ENCODE measurements at places on chromosomes 1 and 21. TPM values are rescaled to one million over a fixed set of nuclear protein-coding genes. Genes with fewer than 3 reads are reported as not detected.

GRCh38 chr1:36238433-36238832 is 14.2 kb downstream of the THRAP3 start:
- no peak for DNase-seq

The LPAR3 gene
- 26.8 TPM for total RNA-seq

The C1orf185 gene
- total RNA-seq, result not detected

The MXRA8 gene
- total RNA-seq, result 6.7 TPM

DNA sequence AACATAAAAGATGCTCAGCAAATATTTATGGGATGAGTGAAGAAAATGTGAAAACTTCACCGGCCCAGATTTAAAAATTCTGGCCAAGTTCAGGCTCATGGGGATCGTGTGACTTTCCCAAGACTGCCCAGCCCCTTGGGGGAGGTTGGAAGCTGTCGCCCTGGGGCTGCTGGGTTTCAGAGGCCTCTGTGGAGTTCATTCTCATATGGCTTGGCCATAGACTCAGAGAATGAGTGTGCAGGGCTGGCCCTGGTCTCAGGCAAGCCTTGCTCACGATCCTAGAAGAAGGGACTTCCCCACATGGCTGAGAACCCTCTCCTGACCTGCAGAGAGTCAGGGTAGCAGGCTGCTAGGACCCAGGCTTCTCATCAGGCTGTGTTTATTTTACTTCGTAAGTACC is 24.6 kb downstream of the PADI2 start:
- no peak for DNase-seq

GRCh38 chr1:91637539-91637994 is 136.9 kb downstream of the CDC7 start:
- no peak for DNase-seq

The RAB42 gene
- 10.1 TPM for total RNA-seq

GRCh38 chr1:114062477-114063099 is 83.3 kb downstream of the OLFML3 start:
- DNase-seq, result no peak

The YARS1 gene
- 154 TPM for total RNA-seq

The DIO1 gene
- not detected for total RNA-seq

DNA sequence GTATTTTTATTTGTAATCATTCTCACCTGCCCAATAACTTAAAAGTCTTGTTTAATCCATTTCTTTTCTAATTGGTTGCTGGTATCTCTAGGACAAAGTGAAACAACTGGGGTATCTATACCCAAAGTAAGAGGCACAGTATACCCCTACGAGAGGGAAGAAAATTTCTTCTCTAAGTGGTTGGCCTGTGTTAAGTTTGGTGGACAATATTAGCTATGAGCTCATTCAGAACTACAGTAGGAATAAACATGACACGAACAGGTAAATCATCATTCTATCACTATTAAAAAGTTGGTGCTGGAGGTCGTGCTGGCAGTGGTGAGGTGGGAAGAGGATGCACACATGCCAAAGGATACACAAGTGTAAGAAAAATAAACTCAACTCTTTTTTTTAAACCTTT is 99.6 kb downstream of the ZNF644 start:
- DNase-seq, result no peak

DNA sequence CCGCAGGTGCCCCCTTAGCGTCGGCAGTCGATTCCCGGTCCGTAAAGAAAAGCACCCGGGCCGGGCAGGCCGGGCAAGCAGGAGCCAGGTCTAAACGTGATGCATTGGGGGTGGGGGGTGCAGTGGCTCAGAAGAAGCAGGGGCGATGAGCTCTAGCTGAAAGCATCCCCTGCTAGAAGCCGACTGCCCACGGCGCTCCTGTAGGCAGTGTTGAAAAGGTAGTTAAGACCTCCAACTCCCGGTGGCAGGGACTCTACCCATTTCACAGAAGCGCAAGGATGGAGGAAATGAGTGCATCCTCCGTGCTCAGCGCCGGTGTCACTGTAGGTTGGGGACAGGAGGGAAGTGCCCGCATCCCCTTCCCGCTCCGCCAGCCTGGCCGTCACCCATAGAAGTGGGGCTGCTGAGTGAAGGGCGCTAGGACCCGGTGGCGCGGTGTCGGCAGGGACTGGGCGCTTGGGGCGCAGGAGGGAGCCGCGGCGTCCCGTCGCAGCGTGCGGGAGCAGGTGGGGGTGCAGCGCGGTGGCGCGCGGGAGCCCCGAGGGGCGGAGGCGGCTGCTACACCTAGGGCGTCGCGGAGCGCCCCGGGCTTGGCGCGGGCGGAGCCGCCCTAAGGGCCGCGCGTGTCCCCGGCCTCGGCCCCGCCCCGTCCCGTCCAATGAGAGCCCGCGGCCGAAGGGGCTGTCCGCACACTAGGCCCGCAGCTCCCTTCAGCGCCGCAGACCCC is at the start of gene WNT2B:
WNT2B (plus strand) TSS at position 688 of the 727 bp plus-strand sequence. CDS start 298 bp downstream, outside the sequence.
- DNase-seq, result peak; percentile 76

DNA sequence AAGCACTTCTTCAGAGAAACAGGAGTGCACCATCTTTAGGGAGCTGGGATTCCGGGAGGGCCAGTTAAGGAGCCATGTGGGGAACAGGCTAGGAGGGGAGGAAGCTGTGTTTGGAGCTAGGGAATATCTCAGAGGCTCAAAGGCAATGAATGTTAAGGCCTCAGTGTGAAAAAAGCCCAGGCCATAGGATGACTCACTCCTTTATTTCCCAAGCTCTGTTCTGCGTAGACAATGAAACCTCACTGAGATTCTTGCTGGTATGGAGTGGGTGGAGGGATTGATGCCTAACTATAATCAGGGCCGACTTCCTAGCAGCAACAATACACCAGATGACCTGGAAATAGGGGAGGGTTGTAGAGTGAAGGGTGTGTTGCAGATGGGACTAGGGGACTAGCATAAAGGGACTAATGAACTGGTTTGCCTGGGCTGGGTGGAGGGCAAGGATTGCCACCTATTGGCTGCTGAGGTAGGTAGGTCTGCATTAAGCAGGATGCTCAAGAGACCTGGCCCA is 2.1 kb downstream of the GNAT2 start:
- no peak for DNase-seq

The SPATA46 gene
- total RNA-seq, result not detected

DNA sequence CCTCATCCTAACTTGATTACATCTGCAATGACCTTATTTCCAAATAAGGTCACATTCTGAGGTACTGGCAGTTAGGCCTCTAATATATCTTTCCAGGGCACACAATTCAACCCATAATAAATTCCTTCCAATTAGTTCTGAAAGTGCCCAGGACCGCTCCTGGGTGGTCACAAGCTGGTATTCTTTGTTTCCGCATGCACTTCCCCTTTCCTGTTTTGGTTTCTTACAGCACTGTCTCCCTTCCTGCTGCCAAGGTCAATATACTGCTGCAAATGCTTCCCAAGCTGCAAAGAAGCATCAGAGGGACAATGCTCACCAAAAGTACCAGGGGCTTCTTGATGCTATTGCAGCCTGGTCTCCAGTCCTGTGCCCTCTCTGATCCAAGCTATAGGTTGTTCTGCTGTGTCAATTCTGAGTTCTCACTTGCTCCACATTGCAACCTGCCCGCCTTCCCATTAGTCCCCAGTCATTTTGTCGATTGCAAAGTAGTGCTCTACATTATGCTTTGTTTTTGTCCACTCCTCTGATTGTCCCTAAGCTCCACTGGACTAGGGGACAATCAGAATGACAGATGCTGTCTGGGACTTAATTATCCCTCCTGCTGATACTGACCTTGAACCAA is 13.9 kb upstream of the XPR1 start:
- DNase-seq, result no peak

The SPRR3 gene
- total RNA-seq, result not detected

The LCE1E gene
- total RNA-seq, result not detected

- DNase-seq, result no peak
These were observed 3.4 kb downstream of the ZNF496 start for GRCh38 chr1:247328311-247328710.

DNA sequence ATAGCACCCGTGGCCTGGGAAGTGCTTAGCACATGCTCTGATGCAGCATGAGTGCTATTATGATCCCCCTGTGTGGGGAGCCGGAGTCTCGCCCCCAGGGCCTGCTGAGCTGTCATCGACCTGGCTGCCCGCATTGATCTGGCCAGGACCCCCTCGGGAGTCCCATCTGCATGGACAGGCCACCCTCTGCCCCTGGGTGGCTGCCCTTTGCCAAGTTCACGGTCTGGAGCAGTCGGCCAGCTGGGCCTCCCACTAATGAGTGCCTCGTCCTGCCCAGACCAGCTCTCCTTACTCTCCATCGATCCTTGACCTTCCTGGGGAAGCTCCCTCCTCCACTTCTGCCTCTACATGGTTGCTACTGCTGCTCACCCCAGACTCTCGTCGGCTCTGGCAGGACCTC is 121.8 kb upstream of the RUNX3 start:
- no peak for DNase-seq

DNA sequence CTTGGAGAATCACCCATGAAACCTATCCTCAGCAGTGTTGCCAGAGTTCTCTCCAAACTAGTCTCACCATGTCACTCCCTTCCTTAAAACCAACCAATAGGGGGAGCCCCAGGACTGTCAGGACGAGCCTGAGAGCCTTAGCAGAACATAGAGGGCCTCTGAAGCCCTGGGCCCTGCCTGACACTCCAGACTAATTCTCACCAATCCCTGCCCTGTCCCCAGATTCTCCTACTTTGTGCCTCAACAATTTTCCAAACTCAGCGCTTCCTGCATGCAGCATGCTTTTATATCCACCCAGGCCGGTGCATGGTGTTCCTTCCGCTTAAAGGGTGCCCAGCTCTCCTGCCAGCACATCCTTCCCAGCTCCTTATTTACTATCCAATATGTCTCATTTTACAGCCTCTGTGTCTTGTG is 42.7 kb downstream of the HSD3B1 start:
- DNase-seq, result peak; percentile 70

DNA sequence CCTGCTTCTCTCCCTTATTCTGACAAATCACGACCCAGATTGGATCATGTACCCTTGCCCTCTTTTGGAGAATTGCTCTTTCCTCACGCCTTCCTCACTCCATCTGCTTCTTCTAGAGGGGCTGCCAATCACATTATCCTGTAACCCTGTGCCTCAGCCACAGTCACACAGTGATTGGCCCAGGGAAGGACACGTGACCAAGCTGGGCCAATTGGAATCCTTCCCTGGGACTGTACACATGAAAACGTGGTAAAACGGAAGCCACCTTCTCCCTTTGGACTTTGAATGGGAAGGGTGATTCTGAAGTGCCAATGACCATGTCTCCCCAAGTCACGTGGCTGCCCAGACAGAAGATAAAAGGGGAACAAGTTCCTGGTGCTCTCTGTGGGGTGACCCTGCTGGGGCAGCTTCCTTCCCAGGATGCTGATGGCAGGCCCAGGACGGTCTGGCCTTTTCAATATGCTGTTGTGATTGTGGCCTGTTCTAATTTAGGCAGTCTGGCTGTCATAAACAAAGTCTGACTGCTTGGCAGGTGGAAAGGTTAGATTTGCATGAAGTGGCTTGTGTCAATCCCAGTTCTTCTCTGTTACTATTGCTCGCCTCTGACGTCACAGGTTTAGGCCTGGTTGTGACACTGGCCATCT is 92.9 kb downstream of the UBIAD1 start:
- DNase-seq, result no peak

DNA sequence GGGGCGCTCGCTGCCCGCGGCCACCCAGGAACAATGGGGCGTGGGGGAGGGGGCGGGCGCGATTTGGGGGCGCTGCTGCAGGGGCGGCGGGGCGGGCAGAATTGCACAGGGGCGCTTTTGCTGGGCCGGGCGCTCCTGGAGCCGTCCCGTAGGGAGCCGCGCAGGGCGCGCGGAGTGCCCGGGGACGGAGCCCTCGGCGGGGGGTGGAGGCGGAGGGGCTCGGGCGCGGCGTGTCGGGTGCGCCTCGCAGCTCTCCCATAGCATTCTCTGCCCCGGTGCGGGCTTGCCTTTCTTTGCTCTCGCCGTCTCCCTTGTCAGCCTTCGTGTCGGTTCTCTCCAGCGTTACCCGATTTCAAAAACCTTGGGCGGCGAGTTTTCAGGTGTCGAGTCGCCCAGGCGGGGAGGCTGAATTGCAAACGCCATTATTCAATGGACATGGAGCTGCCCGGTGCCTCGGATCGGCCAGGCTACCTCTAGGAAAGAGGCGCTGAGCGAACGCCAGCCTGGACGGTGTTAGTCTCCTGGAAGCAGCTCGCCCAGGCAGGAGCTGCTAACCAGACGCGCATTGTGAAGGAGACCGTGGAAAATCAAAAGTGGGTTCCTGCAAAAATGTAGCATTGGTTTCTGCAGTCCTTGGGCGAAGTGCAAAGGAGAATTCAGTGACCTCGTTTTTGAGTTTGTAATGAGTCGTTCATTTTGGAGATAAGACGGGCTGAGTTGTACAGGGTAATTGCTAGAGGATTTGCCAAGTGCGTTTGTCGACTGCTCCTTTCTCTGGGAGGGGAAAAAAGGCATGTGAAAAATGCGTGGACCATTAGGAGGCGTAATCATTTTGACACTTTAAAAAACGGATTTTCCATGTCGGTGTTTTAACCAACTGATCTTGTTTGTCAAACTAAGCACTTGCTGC is 626 bp downstream of the CXADR start:
- peak; percentile 31 for DNase-seq

The MATN1 gene
- total RNA-seq, result 0.24 TPM

The ZBED6 gene
- 12.5 TPM for total RNA-seq

DNA sequence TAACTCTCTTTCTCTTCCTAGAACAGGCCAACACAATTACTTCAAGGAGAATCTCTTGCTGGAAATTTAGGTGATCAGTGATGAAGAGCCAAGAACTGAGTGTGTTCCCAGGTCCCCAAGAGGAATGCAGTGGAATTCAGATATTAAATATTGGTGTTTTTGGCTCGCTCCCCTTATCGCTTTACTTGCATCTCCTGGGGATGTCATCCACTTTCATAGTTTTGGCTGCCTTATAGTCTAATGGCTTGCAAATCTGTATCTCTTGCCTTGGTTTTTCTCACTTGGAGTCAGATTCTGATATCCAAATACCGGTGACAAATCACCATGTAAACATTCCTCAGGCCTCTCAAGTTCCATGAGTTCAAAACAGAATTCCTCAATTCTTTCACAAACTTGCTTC is 151.0 kb upstream of the C1orf87 start:
- no peak for DNase-seq

GRCh38 chr21:38351961-38352521 is 95.2 kb downstream of the KCNJ15 start:
- no peak for DNase-seq

DNA sequence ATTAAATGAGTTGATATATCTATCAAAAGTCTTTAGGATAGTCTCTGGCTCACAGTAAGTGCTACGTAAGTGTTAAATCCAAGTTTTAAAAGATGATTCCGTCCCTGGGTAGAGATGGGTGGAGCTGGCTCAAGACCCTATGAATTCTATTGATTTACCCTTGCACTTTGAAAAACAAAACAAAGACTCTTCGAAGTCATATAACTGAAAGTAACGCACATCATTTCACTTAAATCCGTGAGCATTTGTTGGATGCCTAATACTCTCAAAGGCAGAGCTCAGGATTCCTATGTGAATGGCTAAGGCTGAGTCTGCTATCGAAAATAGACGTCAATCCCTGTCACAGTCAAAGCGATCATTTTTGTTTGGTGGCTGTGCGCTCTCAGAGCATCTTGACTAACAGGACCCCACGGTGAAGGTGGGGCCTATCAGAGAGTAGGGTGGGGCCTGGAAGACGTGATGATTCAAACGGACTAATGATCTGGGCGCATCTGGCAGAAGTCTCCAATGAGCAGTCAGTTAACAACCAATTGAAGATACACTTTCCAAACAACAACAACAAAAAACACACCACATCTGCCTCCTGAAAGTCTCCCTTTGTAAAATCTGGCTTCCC is 1.2 kb upstream of the NUCKS1 start:
- DNase-seq, result peak; percentile 26
